ENCODE measurements at places on chromosomes 1 and 21.

GRCh38 chr1:1259951-1260600, 13.6 kb upstream of the C1QTNF12 start:
- DNase-seq: no peak

DNA sequence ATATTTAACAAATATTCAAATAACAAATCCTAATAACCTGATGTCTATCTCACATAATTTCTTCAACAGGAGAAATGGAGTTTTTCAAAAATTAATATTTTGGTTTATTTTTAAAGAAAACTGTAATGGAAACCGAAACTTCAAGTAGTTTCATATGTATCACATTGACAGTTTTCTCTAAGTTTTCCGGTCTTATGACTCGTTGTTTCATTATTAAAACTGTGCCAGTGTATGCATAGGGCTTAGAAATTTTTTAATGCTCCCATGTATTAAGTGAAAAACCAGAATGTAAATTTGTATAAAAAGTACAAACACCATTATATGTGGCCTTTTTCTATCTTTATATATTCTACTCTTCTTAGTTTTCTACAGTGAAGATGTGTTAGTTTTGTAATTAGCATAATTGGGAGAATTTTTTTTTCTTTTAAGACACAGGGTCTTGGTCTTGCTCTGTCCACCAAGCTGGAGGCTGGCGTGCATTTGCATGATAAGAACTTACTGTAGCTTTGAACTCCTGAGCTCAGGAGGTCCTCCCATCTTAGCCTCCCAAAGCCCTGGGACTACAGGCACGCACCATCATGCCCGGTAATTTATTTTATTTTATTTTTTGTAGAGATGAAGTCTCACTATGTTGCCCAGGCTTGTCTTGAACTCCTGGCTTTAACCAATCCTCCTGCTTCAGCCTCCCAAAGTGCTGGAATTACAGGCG, 43.9 kb upstream of the SAMSN1 start:
- no peak for DNase-seq

DNA sequence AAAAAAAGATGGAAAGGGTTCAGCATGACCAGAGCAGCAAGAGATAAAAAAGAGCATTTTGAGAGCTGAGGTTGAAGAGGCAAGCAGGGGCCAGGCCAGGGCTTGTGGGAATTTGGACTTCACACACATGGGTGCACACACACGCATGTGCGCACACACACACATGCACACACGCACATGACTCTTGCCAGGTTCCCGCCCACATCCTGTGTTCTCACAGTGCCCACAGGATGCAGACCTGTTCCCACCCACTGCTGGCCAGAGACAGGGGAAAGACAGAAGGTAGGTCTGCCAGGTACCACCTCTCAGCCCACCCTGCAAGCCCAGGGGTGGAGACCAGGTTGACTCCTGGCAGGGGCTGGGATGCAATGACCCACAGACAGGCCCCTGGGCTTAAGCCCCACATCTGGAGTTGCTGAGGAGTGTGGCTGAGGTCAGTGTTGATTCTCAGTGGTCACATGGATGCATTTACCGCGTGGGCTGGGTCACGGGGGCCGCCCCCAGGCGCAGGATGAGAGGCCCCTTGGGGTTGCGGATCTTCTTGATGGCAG, 4.4 kb downstream of the COL16A1 start:
- DNase-seq: no peak

DNA sequence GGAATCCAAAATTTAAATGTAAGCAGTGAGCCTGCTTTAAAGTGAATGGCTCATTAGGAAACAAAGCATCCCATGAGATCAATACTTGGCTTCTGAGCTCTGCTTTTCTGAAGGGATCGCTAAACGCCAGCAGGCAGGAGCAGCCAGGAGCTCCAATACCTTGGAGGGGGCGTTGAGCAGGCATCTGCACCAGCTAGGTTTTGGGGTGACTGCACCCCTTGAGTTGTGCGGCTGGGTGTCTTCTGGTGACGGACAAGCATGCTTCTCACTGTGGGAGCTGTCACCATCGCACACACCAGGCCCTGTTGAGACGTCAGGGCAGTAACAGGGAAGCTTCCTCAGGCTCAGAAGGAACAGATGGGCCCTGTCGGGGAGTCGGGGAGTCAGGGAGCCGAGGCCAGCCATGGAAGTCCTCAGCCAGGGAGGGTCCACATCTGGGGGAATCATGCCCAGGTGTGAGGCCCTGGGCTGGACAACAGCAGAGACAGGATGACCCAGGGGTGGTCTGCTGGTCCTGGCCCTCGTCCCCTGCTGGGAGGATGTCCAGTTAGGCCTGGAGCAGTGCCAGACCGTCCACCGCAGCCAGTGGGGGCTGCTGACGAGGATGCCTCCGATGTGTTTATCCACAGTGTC, 57.9 kb upstream of the ADARB1 start:
- no peak for DNase-seq

DNA sequence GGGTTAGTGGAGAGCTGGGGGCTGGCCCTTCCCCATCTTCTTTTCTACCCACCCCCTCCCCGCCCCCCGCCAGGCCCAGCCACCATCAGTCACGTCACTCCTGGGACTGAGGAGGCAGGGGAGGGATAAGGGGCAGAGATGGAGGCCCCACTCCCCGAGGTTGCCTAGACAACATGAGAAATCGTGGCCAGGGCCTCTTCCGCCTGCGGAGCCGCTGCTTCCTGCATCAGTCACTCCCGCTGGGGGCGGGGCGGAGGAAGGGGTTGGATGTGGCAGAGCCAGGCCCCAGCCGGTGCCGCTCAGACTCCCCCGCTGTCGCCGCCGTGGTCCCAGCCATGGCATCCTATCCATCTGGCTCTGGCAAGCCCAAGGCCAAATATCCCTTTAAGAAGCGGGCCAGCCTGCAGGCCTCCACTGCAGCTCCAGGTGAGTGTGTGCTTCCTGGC, 1.2 kb downstream of the AMPD2 start:
- peak; percentile 69 for DNase-seq

DNA sequence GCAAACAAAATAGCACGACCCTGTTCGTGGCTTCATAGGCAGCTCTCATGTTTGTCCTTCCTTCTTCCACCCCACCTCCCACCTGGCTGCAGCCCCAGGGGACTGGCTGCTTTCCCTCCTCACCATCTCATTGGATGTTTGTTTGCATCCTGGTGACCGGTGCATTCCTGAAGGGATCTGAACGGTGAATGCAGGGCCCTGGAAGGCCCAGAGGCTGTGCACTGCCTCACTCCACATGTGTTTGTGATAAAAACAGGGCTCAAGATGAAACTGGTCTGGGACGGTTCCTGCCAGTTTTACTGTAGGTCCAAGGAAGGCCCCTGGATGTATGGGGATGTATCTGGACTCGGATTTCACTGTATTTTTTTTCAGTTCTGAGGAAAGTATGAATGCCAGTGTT, 42.8 kb downstream of the CNN3 start:
- no peak for DNase-seq

DNA sequence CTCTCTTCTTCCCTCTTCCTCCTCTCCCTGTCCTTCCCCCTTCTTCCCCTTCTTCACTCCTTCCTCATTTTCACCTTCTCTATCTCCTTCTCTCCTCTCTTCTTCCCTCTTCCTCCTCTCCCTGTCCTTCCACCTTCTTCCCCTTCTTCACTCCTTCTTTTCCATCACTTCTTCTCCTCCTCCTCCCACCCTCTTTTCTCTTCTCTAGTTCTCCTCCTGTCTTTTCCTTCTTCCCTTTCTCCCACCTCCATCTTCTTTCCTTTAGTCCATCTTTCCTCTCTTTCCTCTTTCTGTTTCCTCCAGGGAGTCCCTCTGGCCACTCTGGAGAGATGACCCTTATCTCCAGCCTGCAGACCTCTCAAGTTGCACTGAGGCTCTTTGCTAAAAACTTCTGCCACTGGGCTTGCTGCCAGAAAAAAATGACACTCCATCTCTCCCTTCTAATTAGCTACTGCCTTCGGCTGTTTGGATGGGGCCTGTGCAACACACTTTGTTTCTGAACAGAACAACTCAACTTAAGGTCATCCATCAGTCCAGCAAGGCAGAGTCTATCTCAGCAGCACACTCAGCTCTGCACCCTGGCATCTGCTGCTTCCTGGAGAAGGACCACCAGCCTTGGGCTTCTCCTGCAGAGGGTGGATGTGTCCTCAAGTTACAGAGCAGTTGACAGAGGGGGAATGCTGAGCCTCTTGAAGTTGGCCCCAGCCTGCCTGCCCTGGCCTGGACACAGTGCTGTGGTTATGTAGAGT, 538.8 kb downstream of the MATN1 start:
- DNase-seq: no peak

GRCh38 chr1:93256433-93256832, 75.9 kb downstream of the CCDC18 start:
- no peak for DNase-seq

GRCh38 chr1:213277036-213277435, 226.0 kb downstream of the RPS6KC1 start:
- no peak for DNase-seq

GRCh38 chr1:51998701-51999100, 8.2 kb upstream of the RAB3B start:
- DNase-seq: no peak

DNA sequence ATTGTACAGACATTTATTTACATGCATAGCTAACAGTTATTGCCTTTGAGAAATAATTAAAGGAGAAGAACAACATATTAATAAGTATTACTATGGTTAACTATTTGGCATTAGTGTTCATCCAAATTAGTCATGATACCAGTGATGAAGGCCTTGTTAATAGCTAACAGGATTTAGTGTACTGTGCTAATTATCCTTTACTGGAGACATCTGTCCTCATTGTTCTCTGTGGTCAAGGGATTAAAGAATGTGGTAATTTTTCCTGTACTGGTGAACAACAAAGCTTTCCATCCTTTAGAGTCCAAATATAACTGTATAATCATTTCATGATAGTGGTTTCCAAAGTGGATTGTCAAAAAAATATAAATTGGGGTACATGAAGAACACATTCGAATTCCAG, 103.9 kb downstream of the ADGRL4 start:
- no peak for DNase-seq

GRCh38 chr1:7620196-7620595, 150.9 kb upstream of the VAMP3 start:
- no peak for DNase-seq

- DNase-seq: no peak
Observed at GRCh38 chr1:55724551-55725325, 509.6 kb upstream of the USP24 start.

- no peak for DNase-seq
Observed at GRCh38 chr21:45146306-45146705, 71.9 kb downstream of the ADARB1 start.

DNA sequence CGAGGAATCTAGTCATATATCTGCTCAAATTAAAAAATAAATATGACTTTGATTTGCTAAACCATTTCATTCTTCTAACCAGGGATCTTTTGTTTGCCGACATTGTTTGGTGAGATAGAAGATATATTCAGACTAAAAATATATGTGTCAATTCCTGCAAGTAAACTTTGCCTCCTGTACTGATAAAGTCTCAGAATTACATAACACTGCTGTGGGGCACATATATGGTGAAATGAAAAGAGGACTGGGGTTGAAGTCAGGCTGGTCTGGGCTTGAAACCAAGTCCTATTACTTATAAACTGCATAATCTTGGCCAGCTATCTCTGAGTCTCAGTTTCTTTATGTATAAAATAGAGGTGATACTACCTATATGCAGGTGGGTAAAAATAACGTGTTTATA, 9.8 kb downstream of the SCMH1 start:
- no peak for DNase-seq

DNA sequence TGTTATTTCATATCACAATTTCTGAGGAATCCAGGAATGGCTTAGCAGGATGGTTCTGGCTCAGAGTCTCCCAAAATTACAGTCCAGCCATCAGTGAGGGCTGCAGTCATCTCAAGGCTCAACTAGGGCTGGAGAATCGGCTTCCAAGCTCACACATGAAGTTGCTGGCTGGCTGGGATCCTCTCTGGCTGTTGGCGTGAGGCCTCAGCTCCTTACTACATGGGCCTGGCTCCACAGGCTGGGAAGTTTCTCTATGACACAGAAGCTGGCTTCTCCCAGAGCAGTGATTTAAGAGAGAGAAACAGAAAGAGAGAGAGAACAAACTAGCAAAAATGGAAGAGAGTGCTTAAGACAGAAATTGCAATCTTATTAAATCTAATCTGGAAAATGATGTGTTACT, 38.8 kb upstream of the RGS8 start:
- no peak for DNase-seq
